Mucosa of descending colon (tissue), 3 donors: ENCODE measurements at places on chromosomes 6 and 20.

- no peak for DNase-seq
These were observed 8.6 kb upstream of the PFDN4 start for GRCh38 chr20:54199283-54199682.

DNA sequence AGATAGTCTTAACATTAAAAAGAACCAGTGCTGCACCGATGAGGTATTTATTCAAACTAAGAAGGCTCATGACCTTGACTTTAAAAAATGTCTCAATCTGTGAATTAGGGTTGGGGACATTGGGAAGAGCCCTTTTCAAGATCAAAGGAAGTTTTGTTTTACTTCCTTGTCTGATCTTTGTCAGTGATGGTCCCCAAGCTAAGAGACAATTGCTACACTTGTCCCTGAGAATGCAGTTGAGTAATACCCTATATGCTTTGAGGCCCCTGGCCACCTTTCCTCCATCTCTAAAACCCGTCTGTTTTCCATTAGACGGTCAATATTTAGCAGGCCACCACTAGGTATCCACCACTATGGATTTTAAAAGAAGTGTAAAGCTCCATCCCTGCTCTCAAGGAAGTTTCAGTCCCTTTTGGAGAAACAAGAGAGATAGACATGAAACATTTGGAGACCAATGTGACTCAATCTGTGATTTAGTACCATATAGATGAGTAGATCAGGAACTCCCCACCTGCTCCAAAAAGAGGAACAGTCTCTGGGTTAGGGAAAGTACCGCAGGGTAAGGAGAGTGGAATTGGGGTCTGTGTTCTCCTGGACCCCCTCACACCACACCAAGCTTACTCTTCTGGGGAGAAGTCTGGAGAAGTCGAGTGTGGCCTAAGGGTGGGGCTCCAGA is 99.1 kb upstream of the ISM1 start:
- DNase-seq: no peak

- DNase-seq: no peak
These were observed 256.5 kb upstream of the CHD6 start for GRCh38 chr20:41874658-41875057.

DNA sequence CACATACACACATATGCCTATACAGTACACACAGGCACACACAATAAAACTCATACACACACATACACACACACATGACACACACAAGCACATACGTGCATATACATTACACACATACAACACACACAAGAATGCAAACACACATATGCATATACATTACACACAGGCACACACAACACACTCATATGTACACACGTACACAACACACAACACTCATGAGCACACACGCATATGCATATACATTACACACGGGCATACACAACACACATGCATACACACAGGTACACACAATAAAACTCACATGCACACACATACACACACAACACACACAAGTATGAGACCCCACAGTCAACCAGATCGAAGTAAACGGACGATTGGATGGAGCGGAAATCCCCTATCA is 238.2 kb downstream of the ERMARD start:
- DNase-seq: no peak

DNA sequence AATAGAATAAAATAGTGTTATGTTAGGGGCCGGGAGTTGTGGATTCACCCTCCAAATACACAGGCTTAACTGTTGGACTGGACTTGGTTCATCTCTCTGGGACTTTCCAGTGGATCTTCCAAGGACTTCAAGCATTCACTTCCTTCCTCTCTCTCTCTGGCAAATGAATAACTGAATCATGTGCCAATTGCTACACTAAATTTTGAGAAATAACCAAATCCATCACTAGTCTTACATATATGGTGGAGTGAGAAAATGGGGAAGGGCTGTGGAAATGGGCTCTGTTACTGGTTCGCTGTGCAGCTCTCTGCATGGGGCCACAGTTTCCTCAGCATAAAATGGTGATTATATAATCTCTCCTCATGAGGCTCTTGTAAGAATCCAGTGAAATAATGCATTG is 6.8 kb upstream of the KIAA1755 start:
- DNase-seq: no peak

GRCh38 chr6:80638213-80639055 is 532.0 kb downstream of the BCKDHB start:
- no peak for DNase-seq

DNA sequence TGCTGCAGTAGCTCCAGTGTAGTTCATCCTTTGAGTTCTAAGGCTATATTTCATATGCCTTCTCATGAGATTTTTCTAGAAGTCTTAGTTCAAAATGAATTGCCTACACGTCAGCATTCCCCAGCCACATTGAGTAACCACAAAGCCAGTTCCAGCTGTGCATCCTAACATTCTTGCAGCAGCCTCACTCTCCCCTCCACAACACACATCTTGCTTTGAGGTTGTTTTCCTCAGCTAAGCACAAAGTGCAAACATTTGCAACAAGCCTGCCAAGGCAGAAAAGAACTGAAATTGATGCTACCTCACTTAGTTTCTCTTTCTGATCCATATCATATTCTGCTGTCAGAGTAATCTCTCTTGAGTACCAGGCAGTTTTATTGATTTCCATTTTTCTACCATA is 160.7 kb upstream of the KCNQ5 start:
- DNase-seq: no peak

GRCh38 chr6:167990016-167990945 is 7.2 kb upstream of the KIF25 start:
- DNase-seq: no peak

DNA sequence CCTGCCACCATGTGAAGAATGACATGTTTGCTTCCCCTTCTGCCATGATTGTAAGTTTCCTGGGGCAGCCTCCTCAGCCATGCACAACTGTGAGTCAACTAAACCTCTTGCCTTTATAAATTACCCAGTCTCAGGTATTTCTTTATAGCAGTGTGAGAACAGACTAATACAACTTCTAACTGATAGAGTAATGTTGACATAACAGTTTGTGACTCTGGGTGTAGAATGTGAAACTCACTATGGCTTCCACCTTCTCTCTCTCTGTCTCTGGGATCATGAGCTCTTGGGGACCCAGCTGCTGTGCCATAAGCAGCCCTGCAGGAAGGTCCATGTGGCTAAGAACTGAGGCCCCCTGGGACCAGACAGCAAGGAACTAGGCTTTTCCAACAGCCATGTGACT is 3.5 kb upstream of the HLA-G start:
- DNase-seq: no peak

DNA sequence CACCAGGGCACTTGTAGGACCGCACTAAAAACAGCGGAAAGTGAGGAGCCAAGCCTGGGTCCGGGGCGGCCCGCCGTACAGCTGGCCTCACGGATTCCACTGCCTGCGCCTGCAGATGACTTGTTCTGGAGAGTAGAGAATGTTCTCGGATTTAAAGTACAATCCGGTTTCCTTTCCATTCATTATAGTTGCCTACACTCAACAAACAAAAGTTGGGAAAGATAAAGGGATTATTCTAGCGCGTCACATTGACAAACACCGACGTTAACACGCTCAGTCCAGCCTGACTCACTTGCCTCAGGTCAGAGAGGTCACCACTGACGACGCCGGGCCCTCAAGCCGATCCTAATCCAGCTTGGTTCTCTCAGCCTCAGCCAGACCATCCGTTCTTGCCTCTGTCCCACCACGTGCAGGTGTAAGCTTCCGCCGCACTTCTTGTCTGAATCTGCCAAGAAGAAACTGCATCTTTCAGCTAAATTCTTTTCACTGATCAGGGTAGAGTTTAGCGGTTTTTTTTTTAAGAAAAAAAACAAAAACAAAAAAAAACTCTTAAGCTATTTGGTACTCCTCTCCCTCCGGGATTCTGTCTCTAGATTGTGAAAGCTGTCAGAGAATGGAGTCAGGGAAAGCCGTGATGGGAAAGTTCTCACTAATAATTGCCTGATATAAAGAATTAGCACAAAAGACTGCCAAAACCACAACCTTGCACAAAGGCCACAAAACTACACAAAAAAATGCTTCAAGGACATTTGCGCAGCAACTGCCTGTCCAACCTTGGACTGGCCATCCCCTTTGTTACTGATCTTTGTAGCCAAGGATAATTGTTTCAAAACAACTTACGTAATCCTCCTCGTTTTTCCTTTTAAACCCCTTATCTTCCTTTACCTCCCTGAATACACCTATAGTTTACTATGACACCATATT is 1.1 kb upstream of the PHF10 start:
- peak; percentile 72 for DNase-seq

DNA sequence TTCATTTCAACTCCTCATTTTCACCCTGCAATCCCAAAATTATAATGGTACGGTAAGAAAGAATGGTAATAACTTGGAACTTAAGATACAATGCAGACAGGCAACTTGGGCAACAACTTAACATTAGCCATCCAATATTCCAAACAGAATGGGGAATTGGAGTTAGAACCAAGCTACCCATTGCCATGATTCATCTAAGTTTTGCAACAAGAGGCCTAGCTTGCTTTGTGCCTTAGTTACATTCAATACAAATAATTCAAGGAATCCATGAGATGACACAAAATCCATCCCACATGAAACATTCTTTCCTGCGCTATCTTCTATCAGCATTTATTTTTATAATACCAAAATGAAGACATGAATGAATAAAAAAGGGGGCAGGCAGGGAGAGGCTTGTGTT is 28.4 kb downstream of the DCDC2 start:
- DNase-seq: no peak

GRCh38 chr20:32321390-32321789 is 36.7 kb upstream of the ASXL1 start:
- DNase-seq: no peak

DNA sequence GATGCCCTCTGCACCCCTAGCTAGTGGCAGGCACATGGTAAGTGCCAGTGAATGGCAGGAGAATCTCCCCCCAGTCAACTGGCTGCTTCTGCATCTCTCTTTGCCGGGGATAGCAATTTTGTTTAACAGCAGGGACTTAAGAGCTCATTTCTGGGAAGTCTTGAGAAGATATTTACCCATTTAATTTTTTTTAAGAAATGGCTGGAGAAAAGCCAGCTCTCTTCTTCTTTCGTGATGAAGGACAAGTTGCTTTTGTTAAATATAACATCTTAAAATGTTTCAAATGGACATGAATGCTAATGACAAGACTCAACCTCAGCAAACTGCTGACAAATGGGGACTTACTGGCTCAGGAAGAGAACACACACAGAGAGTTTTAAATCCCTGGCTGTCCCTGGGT is 55.0 kb upstream of the IYD start:
- no peak for DNase-seq

DNA sequence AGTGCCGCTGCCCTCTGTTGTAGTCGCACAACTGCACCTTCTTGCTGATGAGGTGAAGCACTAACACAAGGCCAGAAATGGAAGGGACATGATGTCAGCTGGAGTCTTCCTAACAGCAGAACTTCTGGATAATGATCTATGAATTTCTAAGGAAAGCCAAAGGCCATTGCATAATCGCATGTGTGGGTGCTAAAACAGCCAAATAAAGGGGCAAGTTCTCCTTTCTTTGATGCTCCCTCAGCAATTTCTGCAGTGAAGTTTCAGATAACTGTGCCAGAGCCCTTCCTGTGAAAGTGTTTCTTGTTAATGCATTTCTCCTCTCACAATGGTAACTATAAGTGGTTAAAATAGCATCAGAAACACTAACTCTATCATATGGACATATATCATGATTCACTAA is 8.0 kb upstream of the F13A1 start:
- DNase-seq: no peak

- no peak for DNase-seq
These were observed 9.9 kb upstream of the HIVEP2 start for GRCh38 chr6:142954844-142955243.

- no peak for DNase-seq
These were observed 199.9 kb downstream of the CD83 start for GRCh38 chr6:14317387-14317970.

GRCh38 chr20:764255-764654 is 4.0 kb downstream of the SLC52A3 start:
- DNase-seq: no peak

GRCh38 chr6:137866914-137867684 is at the start of gene TNFAIP3:
TNFAIP3 (plus strand) TSS chr6:137867259; CDS start chr6:137871228, 3,969 bp downstream.
- peak; percentile 97 for DNase-seq

- no peak for DNase-seq
These were observed 146.9 kb downstream of the MACROD2 start for GRCh38 chr20:14142171-14142570.

- DNase-seq: no peak
These were observed 78.4 kb upstream of the TBC1D7 start for GRCh38 chr6:13406781-13407180.

DNA sequence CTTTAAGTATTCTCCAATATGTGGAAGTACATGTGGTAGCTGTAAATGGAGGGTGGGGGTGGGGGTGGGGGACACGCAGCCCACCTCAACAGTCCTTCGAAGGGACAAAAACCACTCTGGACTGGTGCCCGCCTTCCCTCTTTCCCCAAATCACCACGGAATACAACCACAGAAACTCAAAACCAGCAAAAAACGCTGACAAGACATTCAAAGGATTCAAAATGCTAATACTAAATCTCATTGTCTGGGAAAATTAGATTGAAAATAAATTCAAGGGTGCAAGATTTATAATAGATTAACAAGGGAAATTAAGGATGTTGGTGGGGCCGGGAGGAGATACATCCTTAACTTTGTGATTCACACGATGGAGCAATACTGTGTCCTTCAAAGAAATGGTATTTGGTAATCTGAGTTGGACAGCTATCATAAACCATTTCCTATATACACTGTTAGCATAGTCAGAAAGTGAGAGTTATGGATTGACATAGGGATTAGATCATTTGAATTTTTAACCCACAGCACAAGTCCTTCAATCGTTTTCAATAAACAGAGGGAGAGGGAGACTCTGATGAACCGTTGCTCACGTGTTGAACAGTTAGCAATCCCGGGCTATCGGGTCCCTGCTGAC is 766 bp upstream of the TBC1D22B start:
- DNase-seq: no peak

DNA sequence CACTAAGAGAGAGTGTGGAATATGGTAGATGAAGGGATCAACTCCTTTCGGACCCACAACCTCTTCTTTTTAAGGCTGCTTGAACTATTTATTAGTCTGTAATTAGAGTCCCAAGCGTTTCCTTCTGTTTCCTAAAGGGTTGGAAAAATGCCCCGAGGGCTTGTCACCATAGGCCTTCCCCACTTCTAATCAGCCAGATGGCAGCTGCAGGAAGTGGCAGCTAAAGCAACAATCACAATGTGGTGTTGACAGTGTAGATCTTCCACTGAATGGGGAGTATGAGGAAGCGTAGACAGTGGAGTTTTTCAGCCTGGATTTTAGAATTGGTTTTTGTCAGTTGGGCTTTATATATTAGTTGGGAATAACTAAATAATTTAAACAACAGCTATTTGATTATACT is 40.6 kb downstream of the SLC35D3 start:
- no peak for DNase-seq

GRCh38 chr6:125246566-125246965 is 55.2 kb downstream of the HDDC2 start:
- no peak for DNase-seq

DNA sequence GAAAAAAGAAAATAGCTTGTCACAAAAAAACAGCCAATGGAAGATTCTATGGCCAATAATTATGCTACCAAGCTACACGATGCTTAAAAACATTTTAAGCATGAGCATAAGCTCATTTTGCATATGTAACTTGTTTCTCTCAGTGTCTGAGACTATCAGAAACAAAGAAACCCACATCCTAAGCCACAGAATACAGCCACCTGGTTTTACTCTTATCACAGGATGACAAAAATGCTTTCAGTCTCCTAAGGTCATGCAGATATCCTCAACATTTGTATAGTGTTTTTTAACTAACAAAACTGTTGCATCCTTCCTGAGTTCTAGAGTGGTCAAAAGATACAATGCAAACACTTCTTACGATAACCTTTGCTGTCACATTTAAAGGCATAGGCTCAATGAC is 172.1 kb upstream of the RUNX2 start:
- DNase-seq: peak; percentile 4

GRCh38 chr6:139126931-139127330 is 7.9 kb upstream of the HECA start:
- DNase-seq: no peak

- DNase-seq: no peak
These were observed 134.4 kb upstream of the COL21A1 start for GRCh38 chr6:56381801-56382251.
